Mammary microvascular endothelial cell (primary cell): ENCODE measurements at places on chromosomes 3 and 15. TPM values are rescaled to one million over a fixed set of nuclear protein-coding genes. Genes with fewer than 3 reads are reported as not detected.

AVEN gene
- 26.2 and 27.6 TPM in 2 replicates for total RNA-seq

PTPRG gene
- total RNA-seq, result 24.6 and 26.4 TPM in 2 replicates

GOLGA8S gene
- 0.07 TPM in 1 of 2 replicates, not detected in the other for total RNA-seq

AMIGO3 gene
- 1.5 TPM in 1 of 2 replicates, not detected in the other for total RNA-seq

C2CD4A gene
- total RNA-seq, result 0.15 TPM in 1 of 2 replicates, not detected in the other

NOX5 gene
- not detected in 2 replicates for total RNA-seq
